ENCODE measurements at places on chromosomes 6 and 20.
A peak's percentile ranks its signal among the peaks of the same experiment; 100 is the strongest.

- no peak for DNase-seq
Observed at GRCh38 chr20:56166781-56167465, 81.6 kb upstream of the MC3R start.

GRCh38 chr6:3460253-3460652 is 3.4 kb upstream of the SLC22A23 start:
- DNase-seq: no peak

GRCh38 chr20:38202153-38202981 is 37.3 kb upstream of the TGM2 start:
- DNase-seq: no peak

DNA sequence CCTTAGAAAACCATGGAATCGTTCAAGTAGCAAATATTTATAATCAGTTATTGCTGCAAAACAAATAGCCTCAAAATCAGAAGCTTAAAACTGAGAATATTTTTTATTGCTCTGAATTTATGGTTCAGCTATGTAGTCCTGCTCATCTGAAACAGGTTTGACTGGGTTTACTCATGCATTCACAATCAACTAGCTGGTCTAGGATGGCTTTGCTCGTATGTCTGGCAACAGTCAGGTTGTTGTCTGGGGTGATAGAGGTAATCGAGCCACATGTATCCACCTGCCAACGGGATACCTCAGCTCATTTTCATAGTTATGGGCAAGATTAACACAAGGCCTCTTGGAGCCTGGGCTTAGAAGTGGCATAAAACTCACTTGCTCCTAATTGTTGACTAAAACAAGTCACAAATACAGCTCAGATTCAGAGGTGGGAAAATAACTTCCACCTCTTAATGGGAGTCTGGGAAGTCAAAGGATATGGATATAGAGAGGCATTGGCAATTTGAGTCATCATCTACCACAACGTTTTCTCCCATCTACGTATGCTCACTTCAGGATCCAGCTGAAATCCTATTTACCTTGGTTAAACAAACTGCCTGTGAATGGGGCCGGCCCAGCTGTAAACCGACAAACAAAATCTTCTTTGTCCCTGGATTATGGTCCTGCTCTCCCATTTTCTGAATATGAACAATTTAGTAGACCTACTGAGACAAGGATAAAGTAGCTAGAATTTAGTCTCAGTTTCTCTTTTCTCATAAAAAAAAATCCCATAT is 54.5 kb upstream of the TENT5A start:
- DNase-seq: no peak

DNA sequence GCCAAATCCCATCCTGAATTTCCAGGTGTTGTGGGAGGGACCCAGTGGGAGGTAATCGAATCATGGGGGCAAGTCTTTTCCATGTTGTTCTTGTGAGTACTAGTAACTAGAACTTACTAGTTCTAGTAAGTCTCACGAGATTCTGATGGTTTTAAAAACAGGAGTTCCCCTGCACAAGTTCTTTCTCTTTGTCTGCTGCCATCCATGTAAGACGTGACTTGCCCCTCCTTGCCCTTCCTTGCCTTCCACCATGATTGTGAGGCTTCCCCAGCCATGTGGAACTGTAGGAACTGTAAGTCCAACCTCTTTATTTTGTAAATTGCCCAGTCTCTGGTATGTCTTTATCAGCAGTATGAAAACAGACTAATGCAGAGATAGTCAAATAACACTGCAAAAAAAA is 122.7 kb upstream of the BEND6 start:
- no peak for DNase-seq

GRCh38 chr6:137769797-137770362 is 97.2 kb upstream of the TNFAIP3 start:
- DNase-seq: no peak

- DNase-seq: no peak
Observed at GRCh38 chr6:52725535-52726192, 37.6 kb downstream of the GSTA2 start.

DNA sequence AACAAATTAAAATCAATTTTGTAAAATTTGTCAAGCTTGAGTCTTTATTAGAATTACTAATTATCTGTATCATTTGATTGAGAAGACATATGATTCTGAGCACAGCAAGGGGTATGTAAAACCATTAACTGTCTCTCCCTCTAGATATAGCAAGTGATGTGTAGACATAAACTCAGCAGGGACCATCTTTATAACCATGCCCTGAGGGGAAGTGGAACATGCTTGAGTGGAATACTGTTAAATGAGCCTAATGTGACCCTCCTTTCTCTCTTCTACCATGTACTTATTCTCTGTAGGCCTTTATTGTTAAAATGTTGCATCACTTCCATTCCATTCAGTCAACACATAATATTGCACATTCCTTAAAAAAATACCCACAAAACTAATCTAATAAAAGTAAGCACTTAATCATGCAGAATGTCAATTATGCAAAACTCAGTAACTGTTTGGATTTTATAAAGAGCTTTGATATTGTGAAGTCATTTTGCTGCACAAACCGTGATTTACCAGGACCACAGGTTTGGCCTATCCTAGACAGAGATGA is 896.6 kb upstream of the MANEA start:
- DNase-seq: no peak

GRCh38 chr6:75934643-75935472 is 137.6 kb downstream of the IMPG1 start:
- DNase-seq: peak; percentile 84

- peak; percentile 79 for DNase-seq
Observed at GRCh38 chr20:59723607-59724456, 119.5 kb downstream of the PHACTR3 start.

- no peak for DNase-seq
Observed at GRCh38 chr20:36110994-36111393, 43.5 kb upstream of the EPB41L1 start.

DNA sequence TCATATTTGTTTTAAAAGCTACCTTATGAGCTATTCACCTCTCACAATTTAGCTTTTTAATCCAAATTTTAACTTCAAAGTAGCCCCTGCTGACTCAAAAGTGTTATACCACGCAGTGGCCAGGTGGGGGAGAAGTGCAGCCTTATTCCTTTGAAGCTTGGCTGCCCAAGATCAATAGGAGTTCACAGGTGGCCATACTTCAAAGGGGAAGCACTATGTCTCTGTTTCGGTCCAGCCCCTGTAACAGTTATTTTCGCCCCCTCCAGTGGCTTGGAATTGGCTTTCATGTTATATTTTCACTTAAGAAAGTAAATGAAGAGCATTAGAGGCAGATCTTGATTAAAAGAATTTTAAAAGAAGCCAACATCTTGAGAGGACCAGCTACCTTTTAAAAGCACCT is 608.4 kb downstream of the EPHA7 start:
- DNase-seq: peak; percentile 22

DNA sequence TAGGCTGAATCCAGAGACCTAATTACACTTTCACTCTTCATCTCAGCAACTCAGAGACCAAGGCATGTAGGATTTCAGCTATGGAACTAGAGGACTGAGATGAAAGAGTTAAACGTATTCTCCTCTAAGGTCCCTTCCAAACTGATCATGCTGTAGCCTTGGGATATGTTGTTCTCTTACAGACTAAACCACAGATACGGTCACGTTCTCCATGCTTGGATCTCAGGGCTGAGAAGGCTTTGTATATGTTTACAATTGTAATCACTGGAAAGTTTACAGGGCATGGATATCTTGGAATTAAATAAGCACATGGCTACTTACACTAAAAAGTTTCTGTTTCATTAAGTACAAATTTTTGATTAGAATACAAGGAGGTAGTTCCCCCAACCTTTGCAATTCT is 50.1 kb downstream of the PKIB start:
- DNase-seq: no peak

- DNase-seq: no peak
Observed at GRCh38 chr6:34074064-34074742, 71.7 kb downstream of the GRM4 start.

- DNase-seq: peak; percentile 71
Observed at GRCh38 chr6:169158691-169159090, 95.0 kb downstream of the THBS2 start.

GRCh38 chr6:134376785-134377184 is 58.9 kb upstream of the SGK1 start:
- no peak for DNase-seq

DNA sequence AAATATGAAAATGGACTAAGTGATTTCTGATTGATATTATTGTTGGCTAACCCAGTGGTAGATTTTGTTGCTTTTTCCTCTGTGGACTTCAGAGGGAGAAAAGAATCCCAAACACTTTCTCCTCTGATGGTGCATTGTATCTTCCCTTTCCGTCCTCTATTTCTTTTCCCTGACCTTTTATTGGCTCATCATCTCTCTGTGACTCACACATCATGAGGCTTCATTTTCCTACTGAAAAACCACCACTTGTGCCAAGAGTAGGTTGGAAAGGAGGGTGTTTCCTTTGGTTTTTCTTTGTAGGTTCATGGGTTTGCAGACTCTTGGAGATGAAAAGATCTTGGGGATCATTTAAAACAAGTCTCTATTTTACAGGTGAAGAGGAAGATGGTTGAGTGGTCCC is 311.7 kb upstream of the JAG1 start:
- peak; percentile 55 for DNase-seq

DNA sequence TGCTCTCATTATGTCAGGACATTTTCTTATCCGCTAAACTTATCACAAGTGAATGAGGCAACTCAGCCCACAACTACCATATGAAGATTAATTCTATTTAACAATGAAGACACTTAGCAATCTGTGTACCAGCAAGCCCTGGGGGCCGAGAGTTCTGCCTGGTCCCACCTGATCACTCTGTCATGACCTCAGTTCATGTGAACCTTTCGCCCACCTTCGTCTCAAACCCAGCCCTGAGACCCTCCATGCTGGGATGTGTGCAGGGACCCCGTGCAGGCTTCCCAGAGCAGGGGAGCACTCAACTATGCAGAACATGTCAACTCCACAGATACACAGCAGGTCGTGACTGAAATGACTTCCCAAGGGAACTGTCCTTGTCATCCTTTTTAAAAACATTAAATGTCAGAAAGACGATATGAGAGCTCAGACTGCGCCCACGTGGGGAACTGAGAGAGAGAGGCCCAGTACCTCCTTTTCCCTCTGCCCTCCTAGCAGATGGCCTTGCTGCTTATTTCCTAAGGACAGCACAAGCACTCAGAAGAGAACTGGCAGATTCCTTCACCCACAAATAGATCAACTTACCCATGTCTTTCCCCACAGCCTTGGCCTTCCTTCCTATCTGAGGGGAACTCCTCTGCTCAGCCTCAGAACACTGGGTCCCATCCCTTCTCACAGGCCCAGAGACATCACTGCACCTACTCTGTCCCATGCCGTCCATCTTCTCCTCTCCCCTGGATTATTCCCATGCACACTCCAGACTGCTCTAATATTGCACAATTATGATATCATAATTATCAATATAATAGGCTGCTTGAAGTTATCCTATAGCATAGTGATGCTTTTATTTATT is 11.5 kb downstream of the ABHD12 start:
- no peak for DNase-seq

DNA sequence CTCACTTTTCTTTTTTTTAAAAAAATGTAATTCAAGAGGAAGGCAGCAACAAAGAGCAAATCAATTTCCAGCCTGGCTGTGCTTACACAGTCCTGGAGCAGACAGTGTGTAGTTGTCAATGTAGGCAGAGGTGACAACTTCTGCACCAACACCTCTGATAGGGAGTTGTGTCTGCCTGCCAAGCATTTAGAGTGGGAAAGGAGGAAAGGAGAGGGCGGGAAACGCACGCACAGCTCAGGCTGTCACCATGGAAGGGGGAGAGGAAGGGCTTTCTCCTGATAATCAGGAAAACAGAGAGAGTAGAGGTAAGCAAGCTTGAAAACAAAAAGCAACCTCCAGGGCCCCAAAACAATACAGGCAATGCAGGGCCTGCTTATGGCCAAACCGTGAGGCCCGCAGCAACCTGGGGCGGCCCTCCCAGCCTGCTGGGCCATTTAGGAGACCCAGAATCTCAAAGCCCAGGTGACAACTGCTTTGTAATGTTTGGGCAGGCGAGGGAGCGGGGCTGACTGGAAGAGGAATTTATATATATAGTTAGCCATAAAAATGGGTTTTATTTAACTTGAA is 41.5 kb upstream of the GFOD1 start:
- no peak for DNase-seq

DNA sequence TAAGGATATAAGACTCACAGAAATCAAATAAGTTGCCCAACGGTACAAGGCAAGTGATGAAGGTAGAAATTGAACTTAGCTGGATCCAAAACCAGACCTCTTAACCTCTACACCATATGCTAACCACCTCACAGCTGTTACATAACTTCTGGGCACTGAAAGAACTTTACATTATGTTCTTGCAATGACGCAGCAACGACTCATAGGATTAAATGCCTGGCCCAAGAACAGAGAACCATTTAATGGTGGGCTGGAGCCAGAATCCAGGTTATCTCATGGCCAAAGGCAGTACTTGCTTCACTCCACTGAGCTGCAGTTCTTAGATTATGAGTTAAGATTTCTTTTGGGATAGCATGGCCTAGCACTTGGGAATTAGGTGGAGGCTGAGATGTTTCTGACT is 4.4 kb downstream of the TRMT6 start:
- peak; percentile 76 for DNase-seq

GRCh38 chr6:29564875-29565274 is 5.3 kb upstream of the UBD start:
- DNase-seq: no peak

GRCh38 chr6:16535564-16535963 is 225.7 kb downstream of the ATXN1 start:
- no peak for DNase-seq

GRCh38 chr20:23624324-23624691 is 13.4 kb downstream of the CST3 start:
- no peak for DNase-seq

DNA sequence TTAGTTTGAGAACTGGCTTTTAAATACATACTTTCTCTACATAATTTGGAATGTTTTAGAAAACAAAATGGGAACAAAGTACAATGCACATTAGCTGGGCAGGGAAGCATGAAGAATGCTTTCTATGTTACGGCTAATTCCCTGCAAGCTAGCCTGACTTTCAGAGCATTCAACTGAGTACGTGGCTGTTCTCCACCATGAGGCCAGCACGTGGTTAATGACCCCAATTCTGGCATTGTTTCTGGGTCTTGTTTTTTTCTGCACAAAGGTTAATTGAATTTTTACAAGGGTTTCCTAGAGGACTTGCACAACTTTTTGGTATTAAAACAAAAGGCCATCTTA is 208.6 kb upstream of the AGPAT4 start:
- DNase-seq: no peak

- no peak for DNase-seq
Observed at GRCh38 chr6:13327691-13328075, 654 bp downstream of the TBC1D7 start.

- DNase-seq: peak; percentile 80
Observed at GRCh38 chr6:30885999-30886896, 1.9 kb downstream of the DDR1 start.

GRCh38 chr20:32479697-32480171 is 105.4 kb downstream of the NOL4L start:
- no peak for DNase-seq

- no peak for DNase-seq
Observed at GRCh38 chr6:18829272-18829870, 442.2 kb downstream of the RNF144B start.
